ENCODE measurements at places on chromosomes 3 and 15.

DNA sequence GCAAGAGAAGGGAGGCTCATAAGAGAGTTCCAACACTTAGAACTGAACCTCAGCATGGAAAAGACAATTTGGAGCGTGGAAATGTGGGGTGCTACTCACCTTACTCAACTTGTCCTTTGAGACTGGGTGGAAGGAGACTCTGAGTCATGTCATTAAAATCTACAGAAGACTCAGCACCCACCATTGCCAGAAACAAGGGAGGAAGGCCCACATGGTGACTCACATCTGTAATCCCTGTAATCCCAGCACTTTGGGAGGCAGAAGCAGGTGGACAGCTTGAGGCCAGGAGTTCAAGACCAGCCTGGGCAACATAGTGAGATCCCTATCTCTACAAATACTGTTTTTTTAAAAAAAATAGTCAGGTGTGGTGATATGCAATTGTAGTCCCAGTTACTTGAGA, 161.9 kb upstream of the UBE3A start:
- no peak for DNase-seq

- no peak for DNase-seq
Measured at GRCh38 chr3:190099099-190099498, 21.6 kb downstream of the P3H2 start.

- DNase-seq = no peak
Measured at GRCh38 chr3:96537165-96537564, 277.2 kb upstream of the EPHA6 start.

DNA sequence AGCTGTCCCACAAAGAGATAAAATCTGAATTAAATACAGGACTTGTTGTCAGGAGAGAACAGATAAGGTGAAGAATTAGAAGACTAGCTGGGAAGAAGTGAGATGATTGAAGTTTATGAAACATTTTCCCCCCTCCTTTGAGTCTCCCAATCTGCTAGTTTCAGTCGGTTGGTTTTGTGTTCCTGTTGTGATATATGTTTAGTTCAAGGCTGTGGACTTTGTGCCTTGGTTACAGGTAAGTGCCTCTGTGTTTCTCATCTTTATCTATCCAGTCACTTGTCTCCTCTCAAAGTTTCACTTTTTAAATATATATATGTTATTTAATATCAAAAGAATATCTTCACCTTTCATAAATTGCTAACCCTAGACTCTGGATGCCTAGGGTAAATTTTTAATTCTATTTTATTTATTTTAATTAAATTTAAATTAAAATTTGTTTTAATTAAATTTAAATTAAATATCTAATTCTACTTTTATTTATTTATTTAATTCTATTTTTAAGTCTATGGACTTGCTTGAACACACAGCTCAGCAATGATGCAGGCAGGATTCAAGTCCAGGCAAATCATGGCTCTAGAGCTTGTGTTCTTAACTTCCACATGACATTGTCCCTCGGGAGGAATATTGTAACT, 190.0 kb downstream of the FHIT start:
- DNase-seq = no peak

- no peak for DNase-seq
Measured at GRCh38 chr15:62914461-62915079, 128.0 kb upstream of the TPM1 start.

DNA sequence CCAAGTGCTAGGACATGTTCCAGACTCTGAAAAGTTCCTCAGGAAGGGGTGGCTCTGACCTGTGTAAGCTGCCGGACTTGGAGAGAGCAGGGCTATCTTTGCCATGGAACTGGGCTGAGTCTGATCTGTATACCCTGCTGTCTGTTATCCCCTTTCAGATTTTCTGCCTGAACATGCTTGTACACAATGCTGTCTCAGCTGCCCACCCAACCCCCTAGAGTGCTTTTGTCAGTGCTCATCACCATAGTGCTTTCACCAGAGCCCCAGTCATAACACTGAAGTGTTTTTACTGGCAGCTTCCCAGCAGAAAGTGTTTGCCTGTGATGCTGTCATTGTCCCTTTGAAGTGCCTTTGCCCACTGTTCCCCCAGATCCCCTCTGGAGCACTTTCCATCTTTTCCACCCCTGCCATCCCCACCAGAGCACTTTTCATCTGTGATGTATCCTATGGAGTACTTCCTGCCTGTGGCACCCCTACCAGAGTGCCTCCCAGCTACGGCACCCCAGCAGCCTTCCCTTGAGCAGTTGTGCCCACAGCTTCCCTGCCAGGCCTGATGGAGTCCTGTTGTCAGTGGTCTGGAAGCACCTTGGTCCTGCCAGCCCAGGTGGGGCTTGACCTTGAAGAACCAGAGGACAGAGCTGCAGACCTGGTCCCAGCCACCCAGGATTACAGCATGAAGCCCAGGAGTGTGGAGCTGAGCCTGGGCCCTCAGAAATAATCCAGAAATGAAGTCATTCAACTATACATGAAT, 397.7 kb downstream of the DIPK2A start:
- no peak for DNase-seq

Measured in left ventricle myocardium superior (tissue), 1 donor.